GM18507 (cell line): ENCODE measurements at places on chromosomes 5 and 9.

- no peak for DNase-seq
Measured at GRCh38 chr9:16628413-16628812, 242.1 kb downstream of the BNC2 start.

DNA sequence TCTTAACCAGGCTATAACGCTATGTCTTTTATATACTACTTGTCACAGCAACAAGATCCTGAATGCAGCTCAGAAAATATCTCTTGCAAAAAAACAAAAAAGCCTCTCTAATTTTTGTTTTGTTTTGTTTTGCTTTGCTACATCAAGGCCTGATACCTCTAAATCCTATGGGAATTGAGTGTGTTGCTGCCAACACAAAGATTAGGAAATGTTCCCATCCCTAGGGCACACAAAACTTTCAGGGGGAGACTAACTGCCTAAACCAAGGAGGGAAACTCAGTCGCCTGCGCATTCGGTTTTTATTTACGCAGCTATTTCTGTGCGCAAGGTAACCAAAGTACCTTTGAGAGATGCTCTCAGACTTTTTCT, 1.7 kb downstream of the SSBP2 start:
- no peak for DNase-seq

DNA sequence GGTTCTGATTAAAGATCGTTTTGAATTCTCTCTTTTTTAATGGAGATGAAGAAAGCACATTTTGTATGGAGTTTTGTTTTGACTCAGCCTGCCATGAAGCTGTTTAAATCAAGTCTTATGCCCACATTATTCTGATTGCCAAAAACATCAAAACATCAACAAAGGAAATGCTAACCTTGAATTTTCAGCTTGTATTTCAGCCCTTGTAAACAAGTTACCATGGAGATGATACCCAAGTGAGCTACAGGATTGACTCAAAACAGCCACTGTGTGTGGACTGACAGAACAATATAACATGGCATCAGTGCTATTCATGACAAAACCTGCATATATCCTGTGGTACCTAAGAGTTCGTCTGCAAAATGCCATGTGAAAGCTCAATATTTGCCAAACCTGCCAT, 1581.0 kb downstream of the MAT2B start:
- DNase-seq = no peak

DNA sequence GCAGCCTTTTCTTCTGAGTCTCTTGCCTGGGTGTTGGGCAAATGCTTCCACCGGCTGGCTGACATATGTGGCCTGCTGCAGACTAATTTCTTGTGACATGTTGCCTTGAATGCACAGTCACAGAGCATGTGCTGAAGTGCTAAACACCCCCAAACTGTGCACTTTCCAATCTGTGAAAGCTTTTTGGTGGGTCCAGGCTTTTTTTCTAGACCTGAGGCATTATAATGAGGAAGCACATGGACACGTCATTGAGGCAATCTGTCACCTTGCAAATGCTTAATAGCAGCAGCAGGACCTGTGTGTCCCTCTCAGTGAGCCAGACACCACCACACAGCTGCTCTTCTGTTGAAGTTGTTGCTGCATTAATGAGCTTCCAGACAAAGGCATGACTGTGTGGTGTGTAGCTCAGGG, 274.7 kb downstream of the ELAVL2 start:
- DNase-seq = no peak

- no peak for DNase-seq
Measured at GRCh38 chr9:98549401-98549800, 159.3 kb downstream of the GABBR2 start.

DNA sequence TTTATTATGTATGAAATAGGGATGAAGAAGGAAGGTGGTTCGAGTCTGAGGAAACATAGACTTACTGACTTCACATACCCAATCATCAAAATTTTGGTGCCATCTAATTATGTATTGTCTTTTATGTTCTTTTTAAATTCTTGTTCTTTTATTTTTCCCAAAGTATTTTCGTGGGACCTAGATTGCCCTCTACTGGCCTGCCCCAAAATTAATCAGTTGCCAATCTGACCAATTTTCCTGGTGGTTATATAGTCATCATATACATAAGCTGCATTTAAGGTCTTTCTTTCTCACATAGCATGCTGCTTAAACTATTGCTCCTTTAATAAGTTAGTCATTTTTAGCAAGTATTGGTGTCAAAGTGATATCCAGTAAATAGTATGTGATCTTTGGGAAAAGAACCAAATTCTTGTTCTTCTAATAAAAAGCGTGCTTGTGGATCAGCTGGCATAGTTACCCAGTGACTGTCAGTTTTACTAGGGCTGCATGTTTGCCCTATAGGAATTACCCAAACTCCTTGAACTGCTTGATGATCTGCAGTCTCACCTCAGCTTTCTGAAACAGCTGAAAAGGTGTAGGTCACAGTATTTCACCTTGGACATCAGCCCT, 223.5 kb downstream of the SH3GL2 start:
- DNase-seq = no peak

- no peak for DNase-seq
Measured at GRCh38 chr5:2917524-2917923, 166.0 kb upstream of the IRX2 start.

DNA sequence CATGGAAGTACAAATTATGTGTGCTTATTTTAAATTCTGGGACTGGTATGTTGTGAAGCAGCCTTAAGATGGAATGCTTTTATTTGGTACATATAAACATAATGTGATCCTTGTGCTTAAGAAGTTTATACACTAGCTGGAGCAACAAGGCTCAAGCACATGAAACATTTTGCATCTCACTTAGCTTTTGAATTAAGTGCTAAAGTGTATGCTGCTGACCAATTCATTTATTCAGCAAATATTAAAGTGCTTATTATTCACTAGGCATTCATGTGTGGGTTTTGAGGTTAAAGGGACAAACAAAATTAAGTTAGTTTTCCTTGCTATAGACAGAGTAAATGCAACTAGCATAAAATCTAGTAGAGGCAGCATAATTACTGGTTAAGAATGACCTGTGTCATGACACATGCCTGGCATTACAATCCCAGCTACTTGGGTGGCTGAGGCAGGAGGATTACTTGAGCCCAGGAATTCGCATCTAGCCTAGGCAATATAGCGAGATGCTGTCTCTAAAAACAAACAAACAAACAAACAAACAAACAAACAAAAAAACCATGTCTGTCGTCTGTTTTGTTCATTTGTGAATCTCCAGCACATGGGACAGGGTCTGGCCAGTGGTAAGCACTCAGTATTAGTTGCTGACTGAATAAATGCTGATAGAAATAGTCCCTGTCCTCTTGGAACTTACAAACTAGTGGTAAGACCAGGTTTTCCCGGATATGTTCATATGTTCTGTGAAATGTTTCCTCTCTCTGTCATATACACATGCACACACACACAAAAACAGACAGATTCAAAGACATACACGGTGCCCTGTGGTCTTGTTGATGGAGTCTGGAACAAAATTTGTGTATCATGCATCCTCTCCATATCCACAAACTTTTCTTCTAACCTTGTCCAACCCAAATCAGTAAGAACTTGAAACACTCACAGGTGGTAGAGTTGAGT, 41.9 kb upstream of the TNFAIP8 start:
- no peak for DNase-seq
